ENCODE measurements at places on chromosomes 12 and 14.

DNA sequence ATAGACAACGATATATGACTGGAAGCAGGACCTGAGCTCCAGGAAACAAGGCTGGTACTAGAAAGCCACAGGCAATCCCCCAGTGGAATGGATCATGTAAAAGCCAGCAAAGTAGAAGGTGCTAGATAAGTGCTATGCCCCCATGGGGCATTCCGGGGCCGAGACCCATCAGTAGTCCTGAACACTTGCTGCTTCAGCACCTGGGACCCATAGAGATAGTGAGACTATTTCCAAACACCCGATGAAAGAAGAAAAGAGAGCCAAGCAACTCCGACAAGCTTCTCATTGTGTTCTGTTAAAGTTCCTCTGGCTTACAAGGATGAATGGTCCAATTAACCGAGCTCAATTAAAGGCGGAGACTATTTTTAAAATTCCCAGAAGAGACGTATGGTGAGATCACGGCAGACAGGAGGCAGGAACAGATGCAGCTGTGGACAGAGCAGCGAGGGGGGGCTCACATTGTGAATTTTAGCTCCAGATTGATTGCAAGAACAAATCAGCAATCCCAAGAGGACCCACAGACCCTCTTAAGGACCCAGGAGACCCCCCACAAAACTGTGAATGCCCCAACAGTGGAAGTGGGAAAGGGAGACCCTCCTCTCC lies 142.5 kb upstream of the OVCH1 start:
- DNase-seq, result no peak

DNA sequence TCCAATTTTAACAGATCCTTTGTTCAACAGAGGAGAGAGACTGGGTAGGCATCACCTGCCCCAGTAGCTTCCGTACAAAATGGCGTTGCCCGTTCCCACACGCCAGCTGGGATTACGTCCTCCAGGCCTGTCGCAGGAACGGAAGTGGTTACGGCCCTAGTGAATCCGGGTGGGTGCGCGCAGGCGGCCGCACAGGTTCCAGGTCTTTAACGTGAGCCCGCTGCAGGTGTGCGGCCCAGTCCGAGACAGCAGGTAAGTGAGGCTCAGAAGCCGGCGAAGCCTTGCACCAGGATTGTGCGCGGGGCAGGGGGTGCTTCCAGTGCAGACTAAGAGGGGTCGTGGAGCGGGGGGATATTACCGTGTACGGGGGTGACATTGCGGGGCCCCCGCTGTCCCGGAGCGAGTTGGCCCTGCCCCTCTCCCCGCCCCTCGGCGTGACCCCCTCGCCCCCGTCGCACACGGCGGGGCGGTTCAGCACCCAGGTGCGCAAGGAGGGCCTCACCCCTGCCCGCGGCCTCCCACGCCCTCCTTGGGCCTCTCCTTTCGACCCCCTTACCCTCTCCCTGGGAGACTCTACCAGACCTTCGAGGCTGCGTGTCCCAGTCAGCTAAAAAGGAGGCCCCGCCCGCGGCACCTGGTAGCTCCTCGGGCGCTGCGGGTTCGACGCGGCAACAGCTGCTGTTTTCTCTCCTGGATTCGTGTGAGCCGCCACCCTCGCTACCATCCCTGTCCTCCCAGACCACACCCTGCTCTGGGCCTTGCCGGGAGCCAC lies at the start of gene EXD2:
EXD2 (plus strand) TSS at position 159 of the 772 bp plus-strand sequence. CDS start 17,973 bp downstream, outside the sequence.
- peak; percentile 49 for DNase-seq

GRCh38 chr12:43273467-43273866 lies 278.5 kb downstream of the ADAMTS20 start:
- no peak for DNase-seq

GRCh38 chr12:66071549-66071948 lies 59.0 kb downstream of the LLPH start:
- DNase-seq, result no peak

- DNase-seq, result no peak
Measured at GRCh38 chr12:20505056-20505455, 136.7 kb downstream of the PDE3A start.

DNA sequence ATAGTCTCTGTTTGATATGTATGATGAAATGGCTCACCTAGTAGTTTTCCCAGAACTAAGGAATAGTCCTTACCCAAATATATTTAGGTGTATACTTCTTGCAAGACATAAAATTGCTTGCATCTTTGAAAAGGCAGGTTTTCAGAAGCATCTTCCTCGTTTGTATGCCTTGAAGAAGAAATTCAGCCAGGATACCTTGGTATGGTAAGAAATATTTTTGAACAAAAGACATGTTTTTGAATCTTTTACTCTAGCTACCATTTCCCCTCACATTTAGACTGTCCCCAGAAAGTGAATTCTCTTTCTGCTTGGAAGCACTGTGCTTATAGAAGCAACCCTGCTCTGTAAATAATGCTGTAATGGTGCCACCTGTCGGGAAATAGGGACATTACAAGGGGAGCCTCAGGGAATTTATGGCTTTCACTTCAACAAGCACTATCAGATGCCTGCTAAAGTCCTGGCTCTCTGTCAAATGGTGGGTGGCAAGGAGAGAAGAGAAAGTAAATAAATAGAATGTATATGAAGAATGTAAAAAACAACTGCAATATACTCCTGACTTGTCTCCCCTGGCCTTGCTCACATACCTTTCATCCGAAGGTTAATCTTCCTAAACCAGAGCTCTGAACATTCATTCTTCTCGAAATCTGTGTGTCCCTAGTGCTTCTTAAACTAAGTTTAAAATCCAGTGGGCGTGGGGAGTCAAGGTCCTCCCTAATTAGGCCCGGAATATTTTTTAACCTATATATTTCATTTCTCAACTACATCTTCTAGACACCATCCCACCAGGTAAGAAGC lies 6.1 kb downstream of the CCDC184 start:
- DNase-seq, result peak; percentile 26

GRCh38 chr14:72631401-72631800 lies 262.5 kb downstream of the DPF3 start:
- DNase-seq, result no peak

- DNase-seq, result no peak
Measured at GRCh38 chr12:48351022-48351708, 446 bp upstream of the ZNF641 start.

- DNase-seq, result no peak
Measured at GRCh38 chr12:80001562-80001961, 66.7 kb upstream of the PPP1R12A start.

DNA sequence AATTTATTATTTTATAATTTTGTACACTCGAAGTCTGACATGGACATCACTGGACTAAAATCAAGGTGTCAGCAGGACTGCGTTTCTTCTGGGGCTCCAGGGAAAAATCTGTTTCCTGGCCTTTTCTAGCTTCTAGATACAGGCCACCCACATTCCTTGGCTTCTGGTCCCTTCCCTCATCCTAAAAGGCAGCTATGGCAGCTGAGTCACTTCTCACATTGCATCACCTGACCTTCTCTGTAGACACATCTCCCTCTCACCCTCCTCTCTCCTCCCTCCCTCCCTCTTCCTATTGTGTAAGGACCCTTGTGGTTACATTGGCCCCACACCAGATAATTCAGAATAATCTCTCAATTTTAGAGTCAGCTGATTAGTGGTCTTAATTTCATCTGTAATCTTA lies 92.4 kb downstream of the RPS6KA5 start:
- no peak for DNase-seq

DNA sequence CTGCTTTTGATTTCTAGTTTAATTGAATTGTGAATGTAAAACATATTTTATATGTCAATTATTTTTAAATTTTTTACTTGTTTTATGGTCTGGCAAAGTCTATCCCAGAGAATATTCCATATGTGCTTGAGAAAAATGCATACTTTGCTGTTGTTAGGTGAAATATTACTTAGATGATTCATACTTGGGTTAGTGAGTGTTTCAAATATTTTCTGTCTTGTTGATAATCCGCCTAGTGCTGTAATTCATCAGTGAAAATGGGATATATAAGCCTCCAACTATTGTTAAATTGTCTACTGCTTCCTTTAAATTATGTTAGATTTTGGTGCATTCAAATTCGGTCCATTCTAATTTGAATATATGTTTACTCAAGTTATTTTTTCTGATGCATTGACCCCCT lies 395.5 kb downstream of the LRFN5 start:
- DNase-seq, result no peak

- no peak for DNase-seq
Measured at GRCh38 chr12:86929962-86930361, 673.8 kb upstream of the MGAT4C start.

DNA sequence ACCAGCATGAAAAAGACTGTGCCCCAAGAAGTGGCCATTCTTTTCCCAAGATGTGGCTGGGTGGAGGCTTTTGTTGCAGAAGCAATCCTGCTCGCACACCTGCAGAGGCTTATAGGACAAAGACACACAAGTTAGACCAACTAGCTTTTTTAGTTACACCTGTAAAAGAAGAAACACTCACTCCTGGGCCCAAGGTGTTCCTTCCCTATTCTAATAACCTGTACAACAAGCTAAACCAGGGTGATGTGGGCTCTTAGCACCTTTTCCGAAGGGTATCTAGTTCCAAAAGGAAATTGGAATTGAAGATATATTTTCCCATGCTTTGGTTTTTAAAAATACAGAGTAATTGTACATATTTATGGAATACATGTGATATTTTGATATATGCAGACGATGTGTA lies 31.0 kb downstream of the ENTPD5 start:
- DNase-seq, result no peak

GRCh38 chr14:54316652-54317051 lies 80.2 kb upstream of the CDKN3 start:
- no peak for DNase-seq

- no peak for DNase-seq
Measured at GRCh38 chr14:74459289-74459946, 33.4 kb upstream of the SYNDIG1L start.

DNA sequence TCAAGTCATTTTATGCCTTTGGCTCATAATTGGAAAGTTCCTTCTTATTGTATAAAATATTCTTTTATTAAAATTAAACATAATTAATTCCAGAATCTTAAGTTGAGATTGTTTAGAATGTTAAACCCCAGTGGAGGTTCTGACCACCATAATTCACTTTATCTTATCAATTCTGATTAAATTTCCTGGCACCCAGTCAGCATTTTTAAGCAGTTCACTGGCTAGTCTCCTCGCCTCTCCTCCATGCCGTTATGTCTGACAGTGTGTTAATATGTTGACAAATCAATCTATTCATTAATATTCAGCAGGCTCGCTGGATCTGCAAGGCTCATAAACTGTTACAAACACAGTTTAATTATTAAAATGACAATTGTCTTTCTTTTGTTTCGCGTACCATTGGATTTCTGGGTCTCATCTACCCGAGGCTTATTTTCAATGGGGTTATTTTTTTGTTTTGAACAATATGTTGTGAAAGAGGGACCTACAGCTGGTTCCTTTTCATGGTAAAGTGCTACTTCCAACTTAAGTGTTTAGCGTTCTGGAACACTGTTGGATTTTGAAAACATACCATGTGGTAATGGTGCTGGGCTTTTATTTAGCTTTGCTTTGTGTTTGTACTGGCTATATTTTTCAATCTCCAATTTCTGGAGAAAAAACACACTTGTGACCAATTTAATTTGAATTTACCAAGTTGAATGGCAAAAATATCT lies 339.7 kb downstream of the PRKD1 start:
- DNase-seq, result no peak

- DNase-seq, result no peak
Measured at GRCh38 chr14:84770030-84770429, 759.9 kb upstream of the FLRT2 start.

- no peak for DNase-seq
Measured at GRCh38 chr12:51777973-51778372, 70.5 kb downstream of the FIGNL2 start.

GRCh38 chr14:101369194-101369915 lies 191.9 kb upstream of the DIO3 start:
- no peak for DNase-seq

DNA sequence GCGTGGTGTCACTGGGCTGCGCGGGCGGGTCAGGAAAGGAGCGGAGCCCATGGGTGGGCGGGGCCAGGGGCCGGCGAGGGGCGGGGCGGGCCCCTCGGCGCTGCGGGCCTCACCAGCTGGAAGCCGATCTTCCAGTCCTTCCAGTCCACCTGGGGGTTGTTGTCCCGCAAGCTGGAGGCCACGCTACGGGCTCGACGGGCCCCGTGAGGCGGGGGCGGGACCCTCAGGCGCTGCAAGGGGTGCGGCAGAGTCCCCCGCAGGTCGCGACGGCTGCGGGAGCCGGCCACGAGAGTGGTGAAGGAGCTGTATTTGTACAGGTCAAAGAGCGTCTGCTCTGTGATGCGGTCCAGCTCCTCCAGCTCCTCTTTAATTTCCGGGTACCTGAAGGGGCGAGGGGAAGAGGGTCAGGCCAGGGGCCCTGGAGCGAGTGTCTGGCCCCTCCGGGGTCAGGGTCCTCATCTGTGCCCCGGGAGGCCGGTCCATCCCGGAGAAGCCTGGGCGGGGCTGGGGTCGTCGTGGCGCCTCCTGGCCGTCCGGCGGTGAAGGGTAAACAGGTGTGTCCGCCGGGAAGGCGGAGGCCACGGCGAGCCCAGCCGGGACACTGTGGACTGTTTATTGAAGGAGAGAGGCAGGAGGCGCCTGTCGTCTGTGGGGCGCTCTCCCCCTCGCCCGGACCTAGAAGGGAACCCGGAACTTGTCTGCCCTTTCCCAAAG lies 11.9 kb downstream of the SCNN1A start:
- DNase-seq, result peak; percentile 42

DNA sequence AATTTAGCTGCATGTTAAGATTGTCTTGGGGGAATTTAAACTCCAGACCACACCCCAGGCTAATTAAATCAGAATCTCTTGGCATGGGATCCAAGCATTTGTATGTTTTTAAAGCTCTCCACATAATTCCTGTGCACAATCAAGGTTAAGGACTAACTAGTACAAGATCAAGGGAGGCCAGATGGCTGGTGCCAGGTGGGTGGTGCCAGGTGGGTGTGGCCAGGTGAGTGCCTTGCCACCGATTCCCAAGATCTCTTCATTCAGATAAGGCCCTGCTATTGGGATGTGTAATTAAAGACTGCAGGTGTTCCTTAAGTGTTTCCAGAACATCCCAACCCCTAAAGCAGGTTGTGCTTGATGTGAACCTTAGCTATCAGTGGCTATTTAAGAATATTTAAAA lies 75.1 kb downstream of the NRXN3 start:
- DNase-seq, result no peak

DNA sequence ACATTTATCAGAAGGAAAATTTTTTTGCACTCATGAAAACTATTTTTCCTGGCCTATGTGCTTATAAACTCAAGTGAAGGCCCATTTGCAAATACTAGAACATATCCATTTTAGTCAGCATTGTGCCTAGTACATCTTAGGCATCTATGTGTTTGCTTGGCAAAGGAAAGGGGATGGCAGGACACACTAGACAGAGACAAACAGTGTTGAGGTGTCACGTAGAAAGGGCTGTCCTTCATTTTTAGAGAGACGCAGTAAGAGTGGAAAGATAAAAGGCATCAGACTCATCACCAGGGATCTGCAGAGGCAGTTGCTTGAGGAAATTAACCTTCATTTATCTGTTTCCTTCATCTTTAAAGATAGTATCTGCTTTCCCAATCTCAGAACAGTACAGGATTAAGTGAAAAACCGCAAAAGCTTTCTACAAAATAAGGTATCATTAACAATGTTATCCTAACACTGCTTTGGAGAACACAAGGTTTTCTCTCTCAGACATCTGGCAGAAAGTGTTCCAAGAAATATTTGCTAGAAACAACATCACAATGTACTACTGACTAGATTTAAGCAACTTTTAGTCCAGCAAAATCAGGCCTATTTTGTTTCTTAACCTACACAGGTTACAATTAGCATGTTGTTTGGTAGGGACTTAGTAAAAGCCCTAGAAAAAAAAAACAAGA lies 2.0 kb downstream of the YBX3 start:
- DNase-seq, result no peak

- DNase-seq, result no peak
Measured at GRCh38 chr14:22522466-22522957, 66.5 kb downstream of the DAD1 start.
